ENCODE measurements at places on chromosomes 16 and 17.
A peak's percentile ranks its signal among the peaks of the same experiment; 100 is the strongest.

- no peak for DNase-seq
Measured at GRCh38 chr17:50952013-50952412, 85.9 kb upstream of the TOB1 start.

GRCh38 chr17:7853691-7854038 is 1.2 kb upstream of the TMEM88 start:
- DNase-seq: no peak

DNA sequence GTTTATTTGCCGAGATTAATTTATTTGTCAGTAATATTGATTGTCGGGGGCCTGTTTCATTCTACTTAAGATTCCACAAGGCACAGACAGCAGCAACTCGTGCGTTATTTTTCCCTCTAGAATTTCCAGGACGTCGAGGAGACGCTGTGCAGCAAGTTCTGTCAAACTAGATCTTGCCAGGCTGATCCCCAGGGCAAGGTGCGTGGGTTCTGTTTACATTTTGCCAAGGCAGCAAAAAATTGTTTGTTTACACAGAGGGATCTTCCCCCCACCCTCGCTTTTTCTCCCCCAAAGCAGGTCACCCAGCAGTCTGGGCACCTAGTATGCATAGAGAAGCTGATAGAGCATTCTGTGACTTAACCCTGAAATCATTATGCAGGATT is 111.4 kb downstream of the IRX3 start:
- DNase-seq: no peak

- DNase-seq: no peak
Measured at GRCh38 chr16:55559233-55559632, 7.3 kb upstream of the CAPNS2 start.

- DNase-seq: no peak
Measured at GRCh38 chr17:35214631-35215273, 20.6 kb upstream of the SLC35G3 start.

GRCh38 chr16:72768591-72768990 is 279.3 kb downstream of the ZFHX3 start:
- no peak for DNase-seq

DNA sequence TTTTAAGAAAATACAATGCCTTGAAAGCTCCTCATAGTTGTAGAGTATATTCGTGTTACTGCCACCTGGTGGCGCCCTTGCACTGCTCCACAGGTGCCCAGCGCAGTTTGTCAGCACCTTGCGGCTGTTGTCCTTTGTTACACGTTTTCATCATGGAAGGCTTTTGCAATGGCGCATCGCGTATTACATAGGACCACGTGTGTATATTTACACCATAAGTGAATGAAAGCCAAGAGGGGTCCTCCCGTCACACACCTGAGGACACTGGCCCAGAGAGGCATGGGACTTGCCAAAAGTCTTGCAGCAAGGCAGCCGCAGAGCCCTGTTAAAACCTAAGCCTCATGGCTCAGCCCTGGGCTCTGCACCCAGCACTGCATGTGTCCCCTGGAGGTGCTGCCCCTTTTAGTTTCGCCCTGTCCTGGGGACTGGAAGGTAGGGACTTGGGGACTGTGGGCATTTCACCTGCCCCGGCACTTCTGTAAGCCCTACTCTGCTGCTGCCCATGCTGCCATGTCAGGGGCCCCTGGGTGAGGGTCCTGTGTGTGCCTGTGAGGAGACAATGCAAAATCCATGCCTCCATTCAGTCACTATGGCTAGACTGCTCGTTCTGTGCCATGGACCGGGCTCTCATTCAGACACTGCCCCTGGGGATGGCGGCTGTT is 24.3 kb downstream of the POLR3E start:
- DNase-seq: peak; percentile 64

- DNase-seq: no peak
Measured at GRCh38 chr17:58039975-58040374, 32.9 kb upstream of the SRSF1 start.

DNA sequence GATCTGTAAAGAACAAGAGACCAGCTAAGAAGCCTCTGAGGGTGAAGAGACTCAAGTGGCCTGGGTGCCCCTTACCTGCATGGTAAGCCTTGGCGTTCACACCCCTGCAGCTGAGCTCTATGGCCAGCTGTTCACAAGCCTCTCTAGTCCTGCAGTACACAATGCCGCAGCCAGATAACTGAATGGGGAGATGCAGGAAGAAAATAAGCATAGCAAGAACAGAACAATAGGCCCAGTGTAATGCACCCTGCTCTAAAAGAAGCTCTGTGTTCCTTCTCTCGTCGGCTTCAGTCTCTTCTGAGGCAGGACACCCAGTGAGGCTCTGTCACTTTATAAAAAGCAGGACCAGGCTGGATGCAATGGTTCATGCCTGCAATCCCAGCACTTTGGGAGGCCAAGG is 5.4 kb downstream of the RECQL5 start:
- DNase-seq: no peak

Data from stimulated activated CD4-positive, alpha-beta T cell treated with anti-CD3 and anti-CD28 coated beads, Interleukin-4, amount 100 ng/mL, for 48 hours (primary cell).